ENCODE measurements at places on chromosomes 2 and 18.

DNA sequence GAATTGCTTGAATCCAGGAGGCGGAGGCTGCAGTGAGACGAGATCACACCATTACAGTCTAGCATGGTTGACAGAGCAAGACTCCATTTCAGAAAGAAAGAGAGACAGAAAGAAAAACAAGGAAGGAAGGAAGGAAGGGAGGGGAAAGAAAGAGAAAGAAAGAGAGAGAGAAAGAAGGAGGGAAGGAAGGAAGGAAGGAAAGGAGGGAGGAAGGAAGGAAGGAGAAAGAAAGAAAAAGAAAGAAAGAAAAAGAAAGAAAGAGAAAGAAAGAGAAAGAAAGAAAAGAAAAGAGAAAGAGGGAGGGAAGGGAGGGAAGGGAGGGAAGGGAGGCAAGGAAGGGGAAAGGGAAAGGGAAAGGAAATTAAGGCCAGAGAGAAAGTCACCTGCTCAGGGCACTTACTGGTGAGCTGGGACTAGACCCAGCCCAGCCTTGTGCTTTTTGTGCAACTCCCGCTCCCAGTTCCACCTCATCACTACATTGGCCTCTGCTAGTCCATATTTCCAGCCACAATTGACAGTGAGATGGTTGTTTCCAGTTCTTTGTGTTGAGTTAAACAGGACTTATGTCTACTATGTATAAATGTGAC lies 35.7 kb downstream of the MOGAT1 start:
- no peak for DNase-seq

DNA sequence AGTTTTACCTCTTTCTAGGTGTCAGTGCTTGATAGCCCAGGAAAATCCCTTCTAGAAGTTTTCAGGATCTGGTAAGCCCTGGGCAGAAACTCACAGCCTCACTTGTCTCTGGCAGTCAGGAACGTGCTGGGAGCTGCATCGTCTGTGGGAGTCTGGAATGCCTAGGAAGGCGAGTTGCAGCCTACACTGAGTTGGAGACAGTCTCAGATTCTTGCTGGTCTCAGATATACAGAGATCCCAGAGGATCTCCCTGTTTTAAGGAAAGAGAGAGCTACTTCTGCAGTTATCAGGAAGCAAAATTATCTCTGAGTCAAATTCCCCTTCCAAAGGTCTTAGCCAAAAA lies 104.4 kb upstream of the CDC42EP3 start:
- DNase-seq, result no peak

DNA sequence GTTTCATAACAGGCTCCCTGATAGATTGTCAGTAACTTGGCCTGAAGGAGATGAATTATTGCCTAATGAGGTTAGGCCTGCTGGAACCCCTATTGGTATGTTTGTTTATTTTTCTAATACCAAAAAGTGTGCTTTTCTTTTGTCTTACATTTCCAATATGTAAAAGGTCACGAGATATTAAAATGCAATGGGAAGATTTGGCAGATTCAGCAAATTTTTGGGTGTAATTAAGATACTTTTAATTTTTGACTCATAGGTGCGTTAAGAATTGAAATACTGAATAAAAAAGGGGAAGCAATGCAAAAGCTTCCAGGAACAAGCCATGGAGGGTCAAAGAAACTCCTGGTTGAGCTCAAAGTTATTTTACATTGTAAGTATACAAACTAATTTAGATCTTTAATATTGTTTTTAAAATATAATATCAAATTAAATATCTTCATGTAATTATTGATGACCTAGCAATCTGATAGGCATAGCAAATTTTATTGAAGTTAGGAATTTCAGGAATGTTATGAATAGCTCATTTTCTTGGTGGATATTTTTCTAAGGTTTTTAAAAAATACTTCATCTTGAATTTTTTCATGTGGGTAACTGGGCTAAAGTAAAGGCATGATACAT lies 52.1 kb downstream of the SMCHD1 start:
- no peak for DNase-seq

DNA sequence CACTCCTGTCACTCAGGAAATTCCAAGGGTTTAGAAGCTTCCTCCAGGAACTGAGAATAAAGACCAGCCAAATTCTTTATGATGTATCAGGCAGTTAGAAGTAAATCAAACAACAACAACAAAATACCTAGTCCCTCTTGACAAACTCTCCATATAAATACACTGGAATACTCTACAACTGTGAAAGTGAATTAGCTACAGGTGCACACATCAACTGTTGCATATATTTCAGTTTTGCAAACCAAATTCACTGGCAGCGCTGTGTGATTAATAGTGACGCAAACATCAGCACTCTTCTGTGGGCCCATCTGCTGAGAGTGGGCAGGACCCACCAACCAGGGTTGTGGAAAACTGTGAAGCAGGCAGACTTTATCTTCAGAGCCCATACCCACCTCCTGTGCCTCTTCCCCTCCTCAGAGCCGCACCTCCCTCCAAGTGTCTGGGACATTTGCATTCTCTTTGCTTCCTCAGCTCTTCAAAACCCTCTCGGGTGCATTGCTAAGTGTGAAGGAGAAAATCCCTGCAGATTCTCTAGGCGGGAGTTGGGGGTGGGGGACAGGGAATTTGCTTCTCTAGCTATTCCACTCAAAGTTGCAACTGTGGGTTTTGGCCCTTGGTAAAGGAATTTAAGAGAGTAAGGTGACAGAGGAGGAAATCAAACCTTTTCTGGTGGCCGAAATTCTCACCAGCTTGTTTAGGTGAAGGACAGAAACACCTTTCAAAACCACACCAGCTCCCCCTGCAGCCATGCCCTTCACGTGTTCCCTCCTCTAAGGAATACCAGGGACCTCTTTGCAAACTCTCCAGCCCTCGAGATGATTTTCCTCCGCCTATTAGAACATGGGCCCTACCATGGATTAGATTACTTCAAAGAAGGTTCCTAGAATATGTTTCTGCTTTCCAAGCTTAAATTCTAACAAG lies 119.3 kb downstream of the MRO start:
- DNase-seq, result no peak

GRCh38 chr2:179455824-179456223 lies 191.2 kb upstream of the SESTD1 start:
- no peak for DNase-seq

DNA sequence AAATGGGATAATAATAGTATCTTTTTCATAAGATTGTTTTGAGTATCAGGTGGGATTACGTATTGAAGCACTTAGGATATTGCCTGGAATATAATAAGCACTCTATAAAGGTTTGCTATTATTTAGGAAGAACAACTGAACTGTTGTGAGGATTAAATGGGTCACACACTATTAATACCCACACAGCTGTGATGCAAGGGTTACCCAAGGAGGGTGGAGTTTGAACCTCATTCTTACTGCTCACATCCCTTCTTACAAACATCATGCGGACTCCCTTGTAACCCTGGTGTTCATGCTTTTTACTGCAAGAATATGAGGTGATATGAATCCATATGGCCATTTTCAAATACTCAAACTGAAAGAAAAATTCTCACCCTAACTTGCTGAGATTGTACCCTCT lies 113.5 kb downstream of the KCTD1 start:
- DNase-seq, result no peak

GRCh38 chr2:71684226-71685072 lies 231.1 kb downstream of the DYSF start:
- no peak for DNase-seq

DNA sequence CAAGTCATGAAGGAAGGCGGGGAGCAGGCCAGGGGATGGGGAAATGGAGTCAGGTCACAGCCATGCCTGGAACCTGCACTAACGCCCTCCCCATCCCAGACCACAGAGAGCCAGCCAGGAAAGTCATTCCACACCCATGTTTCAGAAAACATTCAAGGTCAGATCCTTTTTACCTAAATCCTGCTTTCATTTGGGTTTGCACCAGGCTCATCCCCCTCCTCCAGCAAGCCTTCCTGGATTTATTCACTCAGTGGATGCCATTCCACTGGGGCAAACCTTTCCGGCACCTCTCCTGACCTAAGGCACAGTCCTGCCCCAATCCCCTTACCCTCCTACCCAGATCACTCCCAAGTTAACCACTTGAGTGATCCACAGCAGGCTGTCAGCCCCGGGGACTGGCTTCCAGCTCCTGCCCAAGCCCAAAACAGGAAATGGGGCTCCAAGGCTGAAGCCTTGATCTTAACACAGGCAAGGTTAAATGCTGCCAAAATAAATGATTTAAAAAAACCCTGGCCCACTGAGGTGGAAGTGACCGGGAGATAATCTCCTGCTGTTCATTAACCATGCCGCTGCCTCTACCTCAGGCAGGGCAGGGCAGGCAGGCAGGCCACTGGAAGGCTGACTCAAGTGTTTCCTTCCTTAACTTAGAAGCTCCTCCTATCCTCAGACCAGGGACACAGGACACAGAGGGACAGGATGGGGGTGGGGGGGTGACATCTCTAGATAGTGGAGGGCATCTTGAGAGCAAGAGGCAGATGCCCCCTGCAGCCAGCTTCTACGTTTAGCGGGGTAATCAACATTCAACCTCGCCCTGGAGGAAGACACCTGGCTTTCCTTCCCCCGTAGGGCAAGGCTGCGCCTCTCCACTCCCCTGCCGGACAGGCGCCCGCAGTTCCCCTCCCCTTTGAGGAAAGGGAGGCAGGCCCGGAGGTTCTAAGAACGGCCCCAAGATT lies 1.4 kb downstream of the RAB11FIP5 start:
- no peak for DNase-seq
